ENCODE measurements at places on chromosomes 3 and 15.

GRCh38 chr15:44550256-44550655 lies 13.3 kb downstream of the EIF3J start:
- peak; percentile 13 for DNase-seq

- DNase-seq: no peak
Observed at GRCh38 chr3:138442433-138442832, 8.0 kb downstream of the ESYT3 start.

DNA sequence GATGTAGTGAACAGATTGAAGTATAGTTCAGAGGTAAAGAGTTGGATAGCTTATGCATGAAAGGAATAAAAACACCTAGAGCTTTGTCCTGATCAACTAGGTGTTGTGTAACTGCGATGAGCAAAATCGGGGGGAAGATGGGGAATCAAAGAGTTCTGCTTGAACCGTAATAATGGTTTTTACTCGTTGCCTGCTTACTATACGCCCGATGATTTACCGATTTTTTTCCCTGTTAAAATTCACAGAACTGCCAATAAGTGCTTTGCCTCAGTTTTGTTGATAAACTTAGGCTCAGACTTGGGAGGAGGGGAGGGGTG lies 783 bp upstream of the DNAJB11 start:
- no peak for DNase-seq

- no peak for DNase-seq
Observed at GRCh38 chr3:61687206-61687605, 125.8 kb downstream of the PTPRG start.

DNA sequence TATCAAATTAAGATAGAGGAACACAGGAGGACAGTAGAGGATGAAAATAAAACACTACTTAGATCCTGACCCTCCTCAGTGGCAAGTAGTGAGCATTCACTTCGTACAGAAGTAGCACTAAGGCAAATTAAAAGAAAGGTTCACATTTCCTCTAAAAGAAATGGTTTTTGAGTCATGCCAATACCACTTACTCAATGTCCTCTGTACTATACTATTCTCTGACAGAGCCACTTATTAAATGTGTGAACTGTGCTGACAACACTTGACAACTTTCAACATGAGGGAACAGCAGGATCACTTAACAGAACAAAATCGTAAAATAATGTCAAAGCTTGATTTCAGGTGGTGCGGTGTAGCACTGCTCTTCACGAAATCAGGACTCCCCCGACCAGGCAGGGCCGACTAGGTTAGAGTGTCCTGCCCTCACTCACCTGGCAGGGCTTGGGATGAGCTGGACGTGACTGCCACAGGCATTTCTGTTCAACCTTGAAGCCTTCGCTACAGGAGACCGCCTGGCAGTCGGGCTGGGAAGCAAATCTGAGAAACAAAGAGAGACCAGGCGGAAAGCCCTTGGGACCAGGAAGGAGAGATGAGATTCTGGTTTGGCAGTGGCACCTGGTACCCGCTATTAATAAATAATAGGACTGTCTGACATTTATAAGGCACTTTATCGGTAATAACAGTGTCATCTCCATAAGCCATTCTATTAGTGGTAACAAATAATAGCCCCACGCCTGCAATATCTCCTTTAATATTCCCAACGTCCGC lies 611 bp upstream of the SLC27A2 start:
- no peak for DNase-seq

GRCh38 chr15:44296625-44297524 lies 8.4 kb downstream of the GOLM2 start:
- DNase-seq: peak; percentile 77

- no peak for DNase-seq
Observed at GRCh38 chr3:129974564-129974832, at the start of gene TRH. Gene TRH (plus strand): TSS chr3:129974720. CDS start chr3:129975817, 1,097 bp downstream.

GRCh38 chr3:85560088-85560785 lies 601.4 kb downstream of the CADM2 start:
- DNase-seq: no peak
